ENCODE measurements at places on chromosomes 3 and 15.

DNA sequence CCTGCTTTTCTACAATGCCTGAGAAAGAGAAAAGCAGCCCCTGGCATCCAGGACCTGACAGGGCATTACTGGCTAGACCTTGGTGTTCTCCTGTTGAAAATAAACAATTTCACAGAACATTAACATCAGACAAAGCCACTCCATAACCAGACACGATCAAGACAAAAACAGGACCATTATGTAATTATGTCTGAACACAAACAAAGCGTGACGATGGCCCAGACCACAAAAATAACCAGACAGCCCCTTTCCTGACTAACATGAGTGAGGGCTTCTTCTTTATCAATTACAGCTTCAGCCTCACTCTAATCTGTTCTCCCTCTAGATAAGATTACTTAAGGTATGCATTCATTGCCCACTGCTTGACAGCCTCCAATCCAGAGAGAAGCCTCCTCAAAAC lies 172.7 kb upstream of the LMCD1 start:
- no peak for DNase-seq

GRCh38 chr15:101115786-101116680 lies 135.8 kb downstream of the CHSY1 start:
- DNase-seq = no peak

GRCh38 chr15:88127432-88127790 lies 129.1 kb downstream of the NTRK3 start:
- DNase-seq = no peak

- no peak for DNase-seq
These were observed 79.6 kb downstream of the SUMF1 start for GRCh38 chr3:4387210-4388204.

GRCh38 chr3:180199417-180199995 lies 162.8 kb upstream of the PEX5L start:
- no peak for DNase-seq

- DNase-seq = no peak
These were observed 123.7 kb upstream of the IGSF10 start for GRCh38 chr3:151584566-151584965.

DNA sequence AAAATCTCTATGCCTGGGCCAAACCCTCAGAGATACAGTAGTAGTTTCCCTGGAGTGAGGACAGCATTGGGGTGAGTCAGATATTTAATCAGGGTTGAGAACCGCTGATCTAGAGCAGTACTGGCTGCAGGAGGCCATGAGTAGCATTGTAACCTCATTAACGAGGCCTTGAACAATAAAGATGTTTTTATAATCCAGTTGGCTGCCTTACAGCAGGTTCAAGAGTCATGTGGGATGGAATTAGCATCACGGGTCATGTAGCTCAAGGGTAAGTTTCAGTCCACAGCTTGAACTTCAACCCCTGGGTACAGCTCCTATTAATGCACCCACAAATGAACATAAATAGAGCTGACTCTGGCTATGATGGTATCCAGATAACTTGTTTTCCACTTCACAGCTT lies 5.1 kb downstream of the HPS3 start:
- no peak for DNase-seq

GRCh38 chr15:67174864-67175573 lies 79.4 kb downstream of the AAGAB start:
- DNase-seq = no peak

- DNase-seq = no peak
These were observed 183.2 kb downstream of the OXSM start for GRCh38 chr3:25973122-25973521.

GRCh38 chr3:151724576-151725562 lies 8.9 kb upstream of the AADACL2 start:
- DNase-seq = peak; percentile 12

DNA sequence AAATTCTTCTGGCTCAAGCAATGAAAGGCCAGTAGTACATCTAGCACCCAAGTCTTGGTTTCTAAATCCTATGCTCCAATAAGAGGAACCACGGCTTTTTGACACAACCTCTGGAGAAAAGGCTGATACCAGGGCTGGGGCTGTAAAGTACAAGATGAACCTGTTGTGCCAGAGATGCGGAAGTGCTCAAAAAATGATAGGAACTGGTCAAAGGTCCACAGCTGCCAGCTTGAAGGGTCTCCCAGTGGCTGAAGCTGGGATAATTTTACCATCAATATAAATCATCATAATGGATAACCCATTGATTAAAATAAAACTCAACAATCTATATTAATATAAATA lies 558 bp upstream of the NCEH1 start:
- no peak for DNase-seq

GRCh38 chr3:9121366-9122001 lies 128.0 kb downstream of the SRGAP3 start:
- DNase-seq = no peak

DNA sequence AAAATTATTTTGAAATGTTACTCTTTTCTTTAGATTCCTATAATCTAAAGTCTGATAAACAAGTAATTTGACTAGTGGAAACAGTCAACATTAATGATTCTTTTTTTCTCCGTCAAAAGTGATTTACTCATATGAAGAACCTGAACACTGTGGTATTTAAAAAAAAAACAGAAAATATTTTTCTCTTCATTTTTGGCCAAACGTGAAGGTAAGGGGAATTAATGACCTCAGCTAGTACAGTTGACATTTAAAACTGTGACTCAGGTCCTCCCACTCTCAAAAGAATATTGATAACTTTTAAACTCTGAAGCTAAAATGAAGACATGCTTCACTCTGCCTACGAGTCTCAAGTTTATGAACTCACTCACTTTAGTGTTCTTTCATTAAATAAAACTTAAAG lies 34.5 kb downstream of the TIGIT start:
- DNase-seq = no peak

DNA sequence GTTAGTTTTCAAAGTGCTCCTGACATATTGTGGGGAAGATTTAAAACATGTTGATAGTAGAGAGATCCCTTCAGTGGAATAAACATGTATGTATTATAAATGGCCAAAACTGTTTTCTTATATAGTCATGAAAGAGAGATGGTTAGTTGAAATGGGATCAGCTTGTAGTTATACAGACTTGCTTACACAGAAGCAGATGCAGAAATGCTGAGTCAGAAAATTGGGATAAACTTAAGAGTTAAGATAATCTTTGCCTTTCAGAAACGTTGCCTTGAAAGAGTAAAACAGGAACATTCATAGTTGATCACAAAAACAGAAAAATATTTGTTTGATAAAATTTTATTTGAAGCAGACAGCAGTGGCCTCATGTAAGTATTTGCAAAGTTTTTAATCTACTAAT lies 433.2 kb upstream of the BCHE start:
- DNase-seq = no peak

GRCh38 chr3:46222435-46223161 lies 14.5 kb upstream of the CCR1 start:
- no peak for DNase-seq

- DNase-seq = no peak
These were observed 234.8 kb upstream of the TRIM42 start for GRCh38 chr3:140443073-140443472.

DNA sequence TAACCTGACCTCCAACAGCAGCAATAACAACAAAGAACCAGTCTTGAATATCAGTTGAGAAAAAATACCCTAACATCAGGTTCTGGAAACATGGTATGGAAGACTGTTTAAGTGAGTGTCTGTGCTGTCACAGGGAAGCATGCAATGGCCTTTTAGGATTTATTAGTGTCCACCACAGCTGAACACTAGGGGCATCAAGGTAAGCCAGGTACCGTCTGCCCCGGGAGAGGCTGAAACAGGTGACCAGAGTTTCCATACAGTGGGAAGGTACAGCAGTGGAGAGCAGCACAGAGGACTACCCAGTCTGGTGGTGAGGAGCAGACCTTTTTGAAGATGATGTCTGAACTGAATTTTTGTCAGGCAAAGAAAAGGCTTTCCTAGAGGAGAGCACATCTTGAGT lies 18.4 kb downstream of the ZDHHC23 start:
- no peak for DNase-seq

DNA sequence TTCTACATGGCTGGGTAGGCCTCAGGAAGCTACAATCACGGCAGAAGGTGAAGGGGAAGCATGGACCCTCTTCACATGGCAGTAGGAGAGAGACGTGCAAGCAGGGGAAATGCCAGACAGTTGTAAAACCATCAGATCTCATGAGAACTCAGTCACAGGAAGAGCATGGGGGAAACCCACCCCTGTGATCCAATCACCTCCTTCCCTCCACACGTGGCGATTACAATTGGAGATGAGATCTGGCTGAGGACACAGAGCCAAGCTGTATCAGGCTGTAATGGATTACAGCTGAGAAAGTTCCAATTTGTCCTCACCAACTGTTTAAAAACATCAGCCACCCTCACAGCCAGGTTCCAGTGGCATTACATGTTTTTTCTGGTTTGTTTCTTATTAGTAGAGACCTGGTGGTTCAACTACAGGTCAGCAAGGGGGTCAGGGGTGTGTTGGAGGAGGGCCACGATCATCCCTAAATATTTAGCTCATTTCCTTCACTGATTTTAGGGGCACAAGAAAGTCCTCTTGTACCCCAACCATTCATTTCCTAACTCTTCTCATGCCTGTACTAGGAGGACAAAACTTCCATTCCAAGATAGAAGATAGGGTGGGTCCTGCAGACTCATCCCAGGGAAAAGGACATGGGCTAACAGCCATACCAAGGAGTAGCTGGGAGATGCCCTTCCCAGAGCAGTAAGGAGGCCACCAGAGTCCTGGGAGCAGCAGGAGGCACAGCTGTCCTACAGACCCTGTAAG lies 54.4 kb downstream of the ANXA2 start:
- no peak for DNase-seq

GRCh38 chr3:13111173-13111872 lies 38.1 kb upstream of the IQSEC1 start:
- no peak for DNase-seq

DNA sequence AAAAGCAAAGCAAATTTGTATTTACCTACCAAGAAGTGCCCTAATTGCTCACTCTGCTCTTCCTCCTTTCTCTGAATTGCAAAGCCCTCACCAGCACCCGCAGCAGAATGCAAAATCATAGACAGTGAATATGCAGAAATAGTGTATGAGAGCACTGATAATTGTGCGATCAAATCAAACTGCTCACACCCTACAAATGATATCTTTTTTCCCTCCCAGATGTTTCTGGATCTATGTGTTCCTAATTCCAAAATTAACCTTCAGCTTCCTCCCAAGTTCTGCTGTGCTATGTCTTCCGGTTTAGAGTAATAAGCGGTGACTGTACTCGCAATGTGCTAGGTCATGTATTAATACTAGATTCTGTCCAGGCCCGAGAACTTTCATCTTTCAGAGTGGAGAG lies 3.4 kb downstream of the GHSR start:
- no peak for DNase-seq

DNA sequence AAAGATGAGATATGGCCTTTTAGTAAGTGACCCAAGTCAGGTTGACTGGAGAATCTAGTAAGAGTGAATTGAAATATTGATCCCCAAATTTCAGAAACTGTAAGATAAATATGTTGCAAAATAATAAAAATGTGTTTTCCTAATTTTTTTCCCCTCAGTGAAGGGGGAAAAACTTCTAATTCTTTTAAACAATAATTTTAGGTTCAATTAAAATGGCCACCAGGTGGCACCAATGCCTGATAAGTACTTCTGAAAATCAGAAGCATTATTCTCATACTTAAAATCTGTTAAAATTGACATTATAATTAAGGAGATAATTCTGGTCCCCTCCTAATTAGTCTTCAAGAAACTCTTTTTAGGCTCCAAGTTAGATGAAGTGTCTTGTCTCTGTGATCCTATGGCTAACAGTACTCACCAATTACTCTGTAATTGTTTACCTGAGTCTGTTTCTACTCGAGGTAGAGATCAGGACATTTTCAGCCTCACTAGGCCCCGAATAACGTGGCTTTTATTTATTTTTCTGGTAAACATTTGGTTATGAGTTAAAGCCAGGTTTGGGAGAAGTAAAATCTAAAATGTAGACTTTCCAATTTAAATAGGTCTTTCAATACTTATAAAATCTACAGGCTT lies 52.6 kb downstream of the NMD3 start:
- no peak for DNase-seq

DNA sequence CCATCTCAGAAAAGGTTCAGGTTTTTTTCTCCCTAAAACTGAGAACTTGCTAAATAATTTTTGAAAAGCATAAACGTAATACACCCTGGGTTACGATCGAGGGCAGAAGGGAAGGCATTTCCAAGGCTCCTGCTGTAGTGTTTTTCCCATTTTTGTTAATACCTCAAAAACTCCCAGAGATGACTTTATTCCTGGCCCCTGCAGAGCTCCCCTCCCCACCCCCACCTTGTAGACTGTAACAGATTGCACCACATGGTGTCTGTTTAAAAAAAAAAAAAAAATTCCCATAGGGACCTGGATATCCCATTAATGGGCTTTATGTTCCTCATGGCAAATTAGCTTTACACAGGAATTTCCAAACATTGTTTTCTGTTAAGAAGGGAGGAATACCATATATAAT lies 38.2 kb downstream of the FEZF2 start:
- DNase-seq = no peak

GRCh38 chr15:98955331-98955730 lies 52.3 kb downstream of the PGPEP1L start:
- no peak for DNase-seq

GRCh38 chr3:17581421-17582080 lies 160.9 kb downstream of the TBC1D5 start:
- no peak for DNase-seq

DNA sequence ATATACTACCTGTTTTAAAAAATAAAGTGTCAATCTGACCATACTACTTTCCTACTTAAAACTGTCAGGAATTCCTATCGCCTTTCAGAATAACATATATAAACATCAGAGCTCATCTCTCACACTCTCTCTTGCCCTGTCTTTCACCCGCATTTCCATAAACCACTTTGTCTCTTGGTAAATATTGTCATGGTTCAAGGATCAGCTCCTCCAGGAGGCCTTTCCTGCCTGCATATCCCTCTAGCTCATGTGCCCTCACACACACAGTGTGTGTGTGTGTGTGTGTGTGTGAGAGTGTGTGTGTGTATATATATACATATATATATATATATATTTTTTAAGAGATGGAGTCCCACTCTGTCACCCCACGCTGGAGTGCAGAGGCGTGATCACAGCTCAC lies 6.7 kb downstream of the SUMF1 start:
- DNase-seq = no peak

GRCh38 chr3:9897408-9898372 lies 5.0 kb upstream of the IL17RE start:
- DNase-seq = no peak

DNA sequence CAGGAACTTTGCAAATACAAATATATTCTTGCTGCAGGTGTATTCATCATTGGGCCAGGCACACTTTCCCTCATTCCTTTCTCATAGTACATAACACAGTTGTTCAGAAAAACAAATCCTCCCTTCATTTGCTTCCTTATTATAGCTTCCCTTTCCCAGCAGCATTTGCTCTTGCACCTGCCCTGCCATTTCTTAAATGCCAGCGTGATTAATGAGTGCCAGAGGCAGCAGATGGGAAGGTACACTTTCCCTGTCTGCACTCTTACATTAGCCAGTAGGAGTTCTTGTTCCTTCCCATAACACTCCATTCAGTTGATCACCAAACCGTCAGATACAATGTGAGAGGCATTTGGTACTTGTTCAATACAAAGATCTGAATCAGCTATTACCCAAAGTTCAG lies 128.5 kb upstream of the GAP43 start:
- DNase-seq = no peak

- DNase-seq = no peak
These were observed 20.4 kb upstream of the SATB1 start for GRCh38 chr3:18445401-18446148.

All from AG09319 (cell line).